ENCODE measurements at places on chromosomes 6 and 20.

DNA sequence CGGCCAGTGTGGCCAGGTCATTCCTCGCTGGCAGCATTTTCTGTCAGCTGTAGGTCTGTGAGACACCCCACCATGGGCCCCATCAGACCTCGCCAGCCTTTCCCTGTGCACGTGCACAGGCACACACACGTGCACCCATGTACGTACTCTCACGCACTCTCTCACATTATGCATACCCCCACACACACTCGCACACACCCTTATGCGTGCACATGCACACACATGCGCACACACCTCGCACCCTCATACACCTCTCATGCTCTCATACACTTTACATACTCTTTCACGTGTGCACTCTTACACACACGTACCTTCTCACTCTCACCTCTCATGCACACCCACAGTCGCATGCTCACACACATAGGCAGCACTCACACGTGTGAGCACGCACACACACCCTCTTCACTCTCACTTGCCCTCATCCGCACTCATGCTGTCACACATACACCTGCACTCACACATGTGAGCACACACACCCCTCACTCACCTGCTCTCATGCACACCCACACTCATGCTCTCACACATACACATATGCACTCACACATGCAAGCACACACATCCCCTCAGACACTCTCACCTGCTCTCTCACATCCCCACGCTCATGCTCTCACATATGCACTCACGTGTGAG, 46.7 kb downstream of the SNX9 start:
- no peak for DNase-seq

- no peak for DNase-seq
Measured at GRCh38 chr6:90045535-90045934, 151.3 kb downstream of the GJA10 start.

GRCh38 chr6:112470376-112470775, 123.2 kb downstream of the RFPL4B start:
- no peak for DNase-seq

DNA sequence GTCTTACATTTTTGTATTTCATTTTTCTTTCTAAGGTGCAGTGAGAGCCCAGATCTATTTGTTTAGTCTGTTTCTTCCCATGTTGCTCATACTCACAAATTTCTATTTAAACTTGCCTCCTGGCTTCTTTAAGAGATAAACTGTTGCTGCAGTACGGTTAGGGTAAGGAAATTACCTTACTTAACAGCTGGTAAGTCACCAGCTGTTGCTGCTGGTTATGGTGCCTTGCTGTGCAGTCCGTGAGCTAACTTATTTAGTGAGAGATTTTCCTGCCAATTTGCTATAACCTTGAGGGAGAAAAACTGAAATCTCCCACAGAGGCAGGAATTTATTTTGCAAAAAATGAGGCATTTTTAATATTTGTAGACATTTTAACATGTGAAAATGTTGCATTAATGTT, 261.0 kb downstream of the UST start:
- no peak for DNase-seq

- no peak for DNase-seq
Measured at GRCh38 chr6:146650799-146651481, 52.2 kb downstream of the ADGB start.

DNA sequence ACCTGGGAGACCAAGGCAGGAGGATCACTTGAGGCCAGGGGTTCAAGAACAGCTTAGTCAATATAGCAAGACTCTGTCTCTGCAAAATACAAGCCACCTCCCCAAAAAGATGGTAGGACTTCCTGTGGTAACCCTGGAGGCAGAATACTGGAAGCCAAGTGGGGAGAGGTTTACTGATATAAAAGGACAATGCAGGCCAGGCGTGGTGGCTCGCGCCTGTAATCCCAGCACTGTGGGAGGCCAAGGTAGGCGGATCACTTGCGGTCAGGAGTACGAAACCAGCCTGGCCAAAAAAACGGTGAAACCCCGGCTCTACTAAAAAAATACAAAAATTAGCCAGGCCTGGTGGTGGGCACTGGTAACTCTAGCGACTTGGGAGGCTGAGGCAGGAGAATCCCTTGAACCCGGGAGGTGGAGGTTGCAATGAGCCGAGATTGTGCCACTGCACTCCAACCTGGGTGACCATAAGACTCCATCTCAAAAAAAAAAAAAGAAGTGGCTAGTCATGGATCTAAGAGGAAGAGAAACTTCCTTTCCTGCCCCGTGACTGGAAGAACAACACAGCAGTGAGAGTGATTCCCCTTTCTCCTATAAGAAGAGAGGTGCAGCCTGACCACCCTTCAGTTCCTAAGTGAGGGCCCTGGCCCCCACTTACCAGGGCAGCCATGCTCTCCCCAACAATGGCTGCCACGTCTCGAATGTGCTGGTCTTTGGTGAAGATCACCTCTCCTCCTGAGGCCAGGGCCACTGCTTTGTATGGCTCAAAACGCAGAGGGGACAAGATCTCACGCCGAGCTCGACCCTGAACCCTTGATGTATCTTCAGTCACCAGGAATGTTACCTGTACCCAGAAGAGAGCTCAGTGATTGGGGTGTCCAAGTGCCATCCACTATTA, 6.2 kb downstream of the SAPCD1 start:
- no peak for DNase-seq

DNA sequence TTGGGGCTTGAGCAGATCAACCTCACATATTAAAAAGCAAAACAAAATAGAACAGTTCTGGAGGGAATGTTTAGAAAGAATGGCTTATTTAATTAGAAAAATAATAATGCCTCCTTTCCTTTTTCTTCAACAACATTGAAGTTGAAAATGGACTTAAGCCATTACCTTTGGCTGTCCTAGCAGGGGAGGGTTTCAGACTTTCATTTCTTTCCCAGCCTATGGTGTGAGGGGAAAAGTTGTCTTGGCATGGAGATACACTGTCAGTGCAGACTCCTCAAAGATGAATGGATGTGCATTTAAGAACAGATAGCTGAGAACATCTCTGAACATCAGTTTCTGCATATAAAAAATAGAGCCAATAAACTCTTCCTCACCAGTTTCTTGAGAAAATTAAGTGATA, 169.5 kb downstream of the PAX1 start:
- DNase-seq: no peak

DNA sequence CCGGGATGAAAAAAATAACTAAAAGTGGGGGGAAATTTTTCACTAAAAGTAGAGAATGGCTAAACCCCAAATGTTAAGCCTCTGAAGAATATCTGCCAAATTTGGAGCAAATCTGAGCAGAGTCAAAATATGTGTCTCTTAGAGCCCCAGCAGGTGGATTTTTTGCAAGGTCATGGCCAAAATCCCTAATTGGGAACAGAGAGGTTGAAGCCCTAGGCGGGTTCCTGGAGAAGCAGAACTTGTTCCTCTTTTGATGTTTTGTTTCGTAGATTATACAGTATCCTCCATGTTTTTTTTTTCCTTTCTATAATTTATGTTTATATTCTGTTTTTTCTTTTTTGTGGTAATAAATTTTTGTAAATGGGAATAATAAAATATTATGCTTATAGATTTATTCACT, 94.4 kb downstream of the PLCB4 start:
- DNase-seq: no peak

DNA sequence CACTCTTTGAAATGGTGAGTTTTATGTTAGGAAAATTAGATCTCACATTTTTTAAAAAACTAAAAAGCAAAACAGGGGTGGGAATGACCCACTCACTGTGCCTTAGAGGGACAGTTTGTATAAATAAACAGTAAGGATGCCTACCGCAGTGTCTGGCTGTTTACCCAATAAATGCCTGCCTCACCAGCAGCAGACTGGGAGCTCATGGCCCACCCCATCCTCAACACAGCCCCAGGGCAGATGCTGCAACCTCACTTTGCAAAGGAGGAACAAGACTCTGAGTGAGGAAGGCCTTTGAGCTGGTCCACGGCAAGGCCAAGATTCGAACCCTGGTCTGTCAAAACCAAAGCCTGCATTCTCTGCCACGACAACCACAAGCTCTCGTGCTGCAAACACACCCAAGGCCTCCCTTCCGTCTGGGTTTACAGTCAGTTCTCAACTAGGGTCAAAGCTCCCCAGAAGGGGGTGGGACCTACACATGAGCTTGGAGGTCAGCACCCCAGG, 77.8 kb downstream of the BMP7 start:
- DNase-seq: no peak

DNA sequence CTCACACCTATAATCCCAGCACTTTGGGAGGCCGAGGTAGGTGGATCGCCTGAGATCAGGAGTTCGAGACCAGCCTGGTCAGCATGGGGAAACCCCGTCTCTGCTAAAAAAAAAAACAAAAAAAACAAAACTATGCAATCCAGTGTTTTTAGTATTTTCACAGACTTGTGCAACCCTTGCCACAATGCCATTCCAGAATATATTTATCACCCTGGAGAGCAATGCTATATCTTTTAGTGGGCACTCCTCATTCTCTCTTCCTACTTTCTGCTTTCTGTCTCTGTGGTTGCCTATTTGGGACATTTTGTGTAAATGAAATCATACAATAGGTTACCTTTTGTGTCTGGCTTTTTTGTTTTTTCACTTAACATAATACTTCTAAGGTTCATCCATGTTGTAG, 39.1 kb upstream of the MROH8 start:
- no peak for DNase-seq

DNA sequence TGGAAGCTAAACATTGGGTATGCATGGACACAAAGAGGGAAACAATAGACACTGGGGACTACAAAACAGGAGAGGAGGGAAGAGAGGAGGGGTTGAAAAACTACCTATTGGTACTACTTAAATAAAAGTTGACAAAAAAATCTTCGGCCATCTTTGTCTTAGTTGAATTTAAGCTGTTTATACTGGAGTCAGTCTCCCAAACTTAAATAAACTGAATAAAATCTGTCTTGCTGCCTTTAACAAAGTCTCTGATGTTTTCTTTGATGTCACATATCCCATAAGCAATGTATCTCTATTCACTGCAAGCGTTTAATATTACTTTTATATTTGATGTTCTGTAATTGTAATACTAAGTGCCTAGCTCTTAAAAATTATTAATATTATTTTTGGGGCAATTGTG, 409.2 kb upstream of the EPHA7 start:
- DNase-seq: no peak

GRCh38 chr6:129575378-129576118, 134.4 kb downstream of the ARHGAP18 start:
- DNase-seq: no peak

DNA sequence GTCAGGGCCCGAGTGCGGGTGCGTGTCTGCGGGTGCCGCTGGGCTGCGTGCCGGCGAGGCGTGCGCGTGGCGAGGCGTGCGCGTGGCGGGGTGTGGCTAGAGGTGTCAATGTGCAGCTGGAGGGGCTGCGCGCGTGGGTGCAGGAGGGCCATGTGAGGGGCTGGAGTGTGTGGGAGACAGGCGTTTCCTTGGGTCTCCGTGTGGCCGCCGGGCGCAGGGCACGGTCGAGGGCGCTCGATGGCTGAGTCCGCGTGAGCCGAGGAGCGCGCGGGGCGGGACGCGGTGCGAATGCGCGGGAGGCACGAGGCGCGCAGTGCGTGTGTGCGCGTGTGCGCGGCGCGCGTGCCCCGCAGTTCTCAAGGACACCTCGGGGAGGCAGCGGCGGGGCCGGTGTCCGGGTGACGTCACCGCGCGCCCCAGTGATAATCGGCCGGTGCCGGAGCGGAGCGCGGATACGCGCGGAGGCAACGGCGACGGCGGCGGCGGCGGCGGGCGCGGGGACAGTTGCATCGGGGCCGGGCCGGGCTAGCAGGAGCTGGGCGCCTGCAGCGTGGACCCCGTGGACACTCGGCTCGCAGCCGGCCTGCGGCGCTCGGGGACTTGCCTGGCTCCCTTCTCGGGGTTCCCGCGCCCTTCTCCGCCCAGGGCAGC, 38.7 kb downstream of the YTHDF1 start:
- peak; percentile 10 for DNase-seq

- DNase-seq: no peak
Measured at GRCh38 chr20:43840382-43841070, 74.1 kb upstream of the TOX2 start.

GRCh38 chr6:44390158-44390683, 2.7 kb downstream of the CDC5L start:
- no peak for DNase-seq

- DNase-seq: no peak
Measured at GRCh38 chr6:34992376-34992775, 103.3 kb downstream of the ANKS1A start.

GRCh38 chr20:1807394-1807793, 87.8 kb upstream of the SIRPA start:
- DNase-seq: no peak

DNA sequence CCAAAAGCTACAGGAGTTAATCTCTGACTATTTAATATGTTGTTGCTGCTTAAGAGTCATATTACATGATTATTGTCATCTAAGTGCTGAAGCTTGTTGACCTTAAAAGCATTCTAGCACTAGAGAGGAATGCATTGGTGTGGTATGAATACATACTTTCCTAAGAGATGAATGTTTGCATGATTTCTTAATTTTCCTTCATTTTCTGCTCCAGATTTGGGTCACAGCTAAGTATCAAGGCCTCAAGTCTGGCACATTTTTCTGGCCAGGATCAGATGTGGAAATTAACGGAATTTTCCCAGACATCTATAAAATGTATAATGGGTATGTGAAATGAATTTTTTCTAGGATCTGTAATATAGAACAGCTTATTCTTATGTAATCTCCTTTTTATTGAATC, 53.6 kb downstream of the ENPP1 start:
- no peak for DNase-seq

DNA sequence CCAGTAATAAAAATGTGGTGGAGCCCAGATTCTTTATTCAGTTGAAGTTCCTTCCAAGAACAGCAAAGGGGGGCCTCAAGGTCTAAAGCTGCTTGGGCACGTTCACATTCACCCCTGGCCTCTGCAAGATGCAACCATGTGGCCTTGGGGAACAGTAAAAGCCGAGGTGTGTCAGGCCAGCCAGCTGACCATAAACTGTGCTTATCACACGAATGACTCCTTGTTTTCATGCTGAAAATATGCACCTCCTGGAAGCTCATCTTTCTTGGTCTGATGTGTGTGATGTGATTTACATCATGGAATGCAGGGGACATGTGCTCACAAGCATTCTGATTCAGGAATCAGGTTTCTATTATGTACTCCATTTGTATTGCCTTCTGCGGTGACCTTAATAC, 211.6 kb upstream of the MARCKS start:
- no peak for DNase-seq

DNA sequence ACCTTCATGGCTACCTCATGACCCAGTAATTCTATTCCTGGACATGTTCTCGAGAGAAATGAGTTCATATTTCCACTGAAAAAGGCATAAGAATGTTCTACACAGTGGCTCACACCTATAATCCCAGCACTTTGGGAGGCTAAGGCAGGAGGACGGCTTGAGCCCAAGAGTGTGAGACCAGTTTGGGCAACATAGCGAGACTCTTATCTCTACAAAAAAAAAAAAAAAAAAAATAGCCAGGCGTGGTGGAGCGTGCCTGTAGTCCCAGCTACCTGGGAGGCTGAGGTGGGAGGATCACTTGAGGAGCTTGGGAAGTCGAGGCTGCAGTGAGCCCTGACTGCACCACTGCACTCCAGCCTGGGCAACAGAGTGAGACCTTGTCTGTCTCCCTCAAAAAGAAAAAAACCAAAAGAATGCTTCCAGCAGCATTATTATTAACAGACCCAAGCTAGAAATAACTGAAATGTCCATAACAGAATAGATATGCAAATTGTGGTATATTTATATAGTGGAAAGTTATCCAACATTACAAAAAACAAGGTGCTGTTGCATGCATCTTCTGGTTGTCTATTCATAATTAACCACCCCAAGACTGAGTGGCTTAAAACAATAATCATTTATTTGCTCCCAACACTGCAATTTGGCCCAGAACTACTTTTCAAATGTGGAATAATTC, 9.4 kb upstream of the RAB44 start:
- DNase-seq: no peak

- no peak for DNase-seq
Measured at GRCh38 chr6:119142041-119142440, 63.6 kb upstream of the FAM184A start.

- DNase-seq: no peak
Measured at GRCh38 chr20:58137236-58137635, 91.2 kb downstream of the ANKRD60 start.
